ENCODE measurements at places on chromosomes 7 and 10.

DNA sequence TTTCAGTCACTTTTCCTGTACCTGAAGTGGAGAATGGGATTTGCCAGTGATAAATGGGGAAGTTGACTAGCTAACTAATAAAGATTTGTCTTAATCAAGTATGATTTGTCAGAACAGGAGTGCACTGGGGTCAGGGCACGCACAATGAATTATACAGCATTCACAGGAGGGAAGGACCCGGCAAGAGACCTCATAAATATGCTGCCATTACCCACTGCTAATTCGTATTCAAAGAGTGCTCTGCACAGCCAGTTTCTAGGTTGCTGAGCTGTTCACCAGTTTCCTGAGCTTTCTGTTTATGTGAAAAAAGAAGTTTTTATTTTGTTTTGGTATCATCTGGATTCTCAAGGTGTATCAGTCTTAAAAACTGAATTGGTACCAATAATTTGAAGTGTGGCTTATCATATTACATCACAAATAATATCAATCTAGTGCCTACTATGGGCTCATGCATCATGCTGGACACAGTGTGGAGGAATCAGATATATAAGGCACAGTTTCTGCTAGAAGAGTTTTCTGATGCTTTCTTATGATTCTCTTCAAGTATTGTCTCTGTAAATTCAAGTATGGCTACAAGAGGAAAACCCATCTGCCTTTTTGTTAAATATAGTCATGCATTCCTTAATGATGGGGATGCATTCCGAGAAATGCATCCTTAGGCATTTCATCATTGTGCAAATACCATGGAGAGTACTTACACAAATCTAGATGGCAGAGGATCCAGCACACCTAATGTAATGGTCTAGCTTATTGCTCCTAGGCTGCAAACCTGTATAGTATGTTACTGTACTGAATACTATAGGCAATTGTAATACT, 202.2 kb downstream of the VTI1A start:
- DNase-seq = no peak

DNA sequence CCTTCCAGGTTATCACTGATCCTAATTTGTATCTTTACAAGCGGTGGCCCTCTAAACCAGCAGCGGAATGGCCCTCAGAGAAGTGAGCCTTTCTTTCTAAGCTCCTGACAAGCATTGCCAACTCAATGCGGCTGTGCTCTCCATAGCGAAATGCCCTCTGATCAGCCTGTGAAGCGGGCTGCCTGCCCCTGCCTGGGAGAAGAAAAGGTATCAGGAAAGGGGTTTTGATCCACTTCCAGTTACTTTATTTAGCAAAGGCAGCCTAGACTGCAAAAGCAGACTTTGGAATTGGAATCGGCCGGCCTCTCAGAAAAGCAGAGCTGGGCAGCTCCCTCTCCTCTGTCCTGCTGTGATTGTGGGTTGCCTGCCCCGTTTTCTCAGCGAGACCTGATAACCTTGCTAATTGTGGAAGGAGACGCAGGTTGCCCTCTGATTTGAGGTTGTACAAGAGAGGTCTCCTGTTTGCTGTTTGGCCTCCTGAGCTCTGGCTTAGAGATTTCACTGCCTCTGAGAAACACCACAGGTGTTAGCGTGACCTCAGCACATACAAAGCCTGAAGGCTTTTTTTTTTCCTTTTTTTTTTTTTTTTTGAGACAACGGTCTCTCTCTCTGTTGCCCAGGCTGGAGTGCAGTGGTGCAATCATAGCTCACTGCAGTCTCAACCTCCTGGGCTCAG, 53.9 kb upstream of the SH2B2 start:
- DNase-seq = no peak

DNA sequence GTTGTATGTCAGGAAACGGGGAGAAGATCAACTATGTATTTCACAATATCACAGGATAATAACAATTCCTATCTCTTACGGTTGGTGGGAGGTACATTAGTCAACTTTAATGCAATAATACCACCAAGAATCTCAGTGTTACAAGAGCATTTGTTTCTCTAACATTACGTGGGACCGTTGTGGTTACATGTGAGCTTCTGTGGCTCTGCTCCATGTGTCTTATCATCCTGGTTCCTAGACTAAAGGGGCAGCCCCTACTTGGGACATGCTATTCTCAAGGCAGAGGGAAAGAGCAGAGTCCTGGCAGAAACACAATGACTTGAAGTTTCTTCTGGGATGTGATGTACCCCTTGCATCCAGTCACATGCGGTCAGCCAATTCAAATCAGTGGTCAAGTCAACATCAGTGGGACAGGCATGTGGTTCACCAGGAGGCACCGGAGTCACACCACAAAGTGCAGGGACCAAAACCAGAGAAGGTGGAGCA, 2.5 kb upstream of the ZNF22 start:
- no peak for DNase-seq

- DNase-seq = no peak
Measured at GRCh38 chr10:65622608-65623007, 1303.2 kb upstream of the LRRTM3 start.

DNA sequence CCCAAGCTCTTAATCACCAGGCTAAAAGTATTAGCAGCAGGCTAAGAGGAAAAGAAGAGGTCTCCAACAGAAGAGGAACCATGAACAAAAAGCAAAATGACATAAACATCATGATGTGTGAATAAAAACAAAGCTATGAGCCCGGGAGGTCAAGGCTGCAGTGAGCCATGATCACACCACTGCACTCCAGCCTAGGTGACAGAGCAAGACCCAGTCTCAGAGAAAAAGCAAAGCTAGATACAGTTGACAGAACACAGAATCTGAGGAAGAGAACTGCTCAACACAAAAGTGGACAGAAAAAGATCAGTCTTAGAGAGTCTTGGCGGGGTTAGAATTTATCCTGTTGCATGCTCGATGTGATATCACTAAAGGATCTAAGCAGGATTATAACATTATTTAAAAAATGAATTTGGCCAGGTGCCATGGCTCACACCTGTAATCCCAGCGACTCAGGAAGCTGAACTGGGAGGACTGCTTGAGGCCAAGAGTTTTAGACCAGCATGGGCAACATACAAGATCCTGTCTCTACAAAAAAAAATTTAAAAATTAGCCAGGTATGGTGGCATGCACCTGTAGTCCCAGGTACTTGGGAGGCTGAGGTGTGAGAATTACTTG, 37.5 kb downstream of the NT5C2 start:
- DNase-seq = no peak

DNA sequence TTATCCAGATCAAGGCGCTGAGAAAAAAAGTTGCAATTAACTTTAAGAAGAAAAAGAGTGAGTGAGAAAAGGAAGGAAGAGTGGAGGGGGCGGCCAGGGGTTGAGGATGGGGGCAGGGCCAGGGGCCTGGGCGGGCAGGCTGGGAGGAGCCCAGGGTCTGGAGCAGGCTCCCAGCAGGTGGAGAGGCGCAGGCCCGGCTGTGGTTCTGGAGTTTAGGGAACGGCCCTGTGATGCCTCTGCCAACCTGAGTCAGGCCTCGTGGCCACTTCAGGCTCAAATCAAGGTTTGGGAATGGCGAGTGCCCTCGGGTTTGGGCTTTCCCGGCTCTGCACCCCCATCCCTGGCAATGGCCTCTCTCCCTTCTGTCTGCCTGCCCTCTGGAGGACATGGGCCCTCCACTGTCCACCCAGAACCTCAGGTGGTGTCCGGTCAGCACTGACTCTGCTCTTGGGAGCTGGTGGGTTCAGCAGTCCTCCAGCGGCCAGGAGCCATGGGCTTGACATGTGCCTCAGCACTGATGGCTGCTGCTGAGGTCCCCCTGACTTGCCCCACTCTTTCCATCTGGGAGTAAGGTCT, 41.0 kb upstream of the EMX2 start:
- no peak for DNase-seq

DNA sequence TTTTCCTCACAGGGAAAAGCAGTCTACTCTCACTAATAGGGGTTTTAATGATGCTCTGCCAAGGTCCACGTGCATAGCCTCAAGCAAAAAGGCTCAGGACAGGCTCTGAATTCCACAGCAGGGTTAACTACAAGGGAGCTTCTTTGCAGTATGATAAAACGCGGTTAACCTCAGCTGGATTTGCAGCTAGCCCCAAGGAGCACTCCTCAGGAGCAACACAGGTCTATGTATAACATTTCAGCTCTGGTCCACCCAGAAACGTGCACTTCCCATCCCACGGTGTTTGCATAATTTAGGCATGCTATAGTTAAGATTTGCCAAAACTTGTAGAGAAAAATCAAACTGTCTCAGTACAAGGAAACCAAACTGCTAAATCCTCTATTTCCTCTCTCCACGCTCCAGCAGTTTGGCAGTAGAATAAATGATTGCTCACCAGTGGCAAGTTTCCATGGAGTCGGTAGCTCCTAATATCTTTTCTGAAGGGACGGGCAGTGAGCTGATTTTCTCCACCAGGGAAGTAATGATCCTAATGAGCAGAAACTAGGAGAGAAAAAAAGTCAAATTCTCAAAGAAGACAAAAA, 13.1 kb upstream of the ASB4 start:
- no peak for DNase-seq

DNA sequence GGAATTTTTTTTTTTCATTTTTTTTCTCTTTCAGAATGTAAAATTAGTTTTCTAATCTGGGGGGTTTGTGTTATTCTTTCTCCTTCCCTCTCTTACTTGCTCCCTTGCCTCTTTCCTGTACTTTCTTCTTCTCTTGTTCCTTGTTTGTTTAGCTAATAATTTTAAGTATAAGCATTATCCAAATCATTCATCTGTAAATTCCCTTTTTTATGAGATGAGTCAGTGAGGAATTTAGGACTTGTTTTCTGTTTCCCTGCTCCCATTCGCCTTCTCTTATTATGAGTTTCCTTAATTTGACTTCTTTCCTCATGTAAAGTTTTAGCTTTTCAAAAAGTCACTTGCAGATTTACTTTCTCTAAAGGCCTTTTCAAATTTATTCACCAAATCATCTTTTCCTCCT, 154.6 kb upstream of the ETV1 start:
- DNase-seq = no peak

DNA sequence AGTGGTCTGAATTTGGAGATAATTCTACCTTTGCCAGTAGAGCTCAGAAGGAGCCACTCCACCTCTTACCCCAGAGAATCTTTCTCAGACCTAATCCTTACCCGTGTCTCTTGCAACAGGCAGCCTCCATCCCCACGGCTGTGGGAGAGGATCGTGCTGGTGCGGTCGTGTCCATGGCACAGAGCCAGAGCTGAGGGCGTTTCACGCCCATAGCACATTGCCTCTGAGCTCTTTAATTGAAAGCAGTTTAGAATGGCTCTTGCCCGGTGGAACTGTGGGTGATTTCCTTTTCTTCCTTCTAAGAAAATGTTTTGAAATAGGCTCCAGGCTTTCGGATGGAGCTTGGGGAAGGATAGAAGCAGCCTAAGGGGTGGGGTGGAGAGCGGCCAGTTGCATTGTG, 41.5 kb downstream of the PRF1 start:
- DNase-seq = no peak

Measured in CD4-positive, alpha-beta T cell treated with Interleukin-4 for 4 hours (primary cell).